ENCODE measurements at places on chromosomes 16 and 17.

DNA sequence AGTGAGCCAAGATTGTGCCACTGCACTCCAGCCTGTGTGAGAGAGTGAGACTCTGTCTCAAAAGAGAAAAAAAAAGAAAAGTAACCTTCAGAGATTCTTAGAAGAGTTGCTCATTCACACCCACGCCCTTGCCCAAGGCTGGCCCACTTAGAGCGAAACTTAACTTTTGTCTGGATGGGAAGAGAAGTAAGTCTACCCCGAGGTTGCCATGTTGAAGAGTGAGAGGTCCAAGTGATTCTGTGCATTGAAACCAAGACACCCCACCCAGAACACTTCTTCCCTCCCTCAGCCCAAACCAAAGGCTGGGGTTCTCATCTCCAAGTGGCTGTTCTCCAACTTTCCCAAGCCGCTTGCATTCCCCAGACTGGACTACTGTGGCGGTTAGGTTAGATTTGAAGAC, 2.4 kb upstream of the CISD3 start:
- DNase-seq, result no peak

GRCh38 chr16:12286964-12287363, 310.4 kb downstream of the SNX29 start:
- no peak for DNase-seq

DNA sequence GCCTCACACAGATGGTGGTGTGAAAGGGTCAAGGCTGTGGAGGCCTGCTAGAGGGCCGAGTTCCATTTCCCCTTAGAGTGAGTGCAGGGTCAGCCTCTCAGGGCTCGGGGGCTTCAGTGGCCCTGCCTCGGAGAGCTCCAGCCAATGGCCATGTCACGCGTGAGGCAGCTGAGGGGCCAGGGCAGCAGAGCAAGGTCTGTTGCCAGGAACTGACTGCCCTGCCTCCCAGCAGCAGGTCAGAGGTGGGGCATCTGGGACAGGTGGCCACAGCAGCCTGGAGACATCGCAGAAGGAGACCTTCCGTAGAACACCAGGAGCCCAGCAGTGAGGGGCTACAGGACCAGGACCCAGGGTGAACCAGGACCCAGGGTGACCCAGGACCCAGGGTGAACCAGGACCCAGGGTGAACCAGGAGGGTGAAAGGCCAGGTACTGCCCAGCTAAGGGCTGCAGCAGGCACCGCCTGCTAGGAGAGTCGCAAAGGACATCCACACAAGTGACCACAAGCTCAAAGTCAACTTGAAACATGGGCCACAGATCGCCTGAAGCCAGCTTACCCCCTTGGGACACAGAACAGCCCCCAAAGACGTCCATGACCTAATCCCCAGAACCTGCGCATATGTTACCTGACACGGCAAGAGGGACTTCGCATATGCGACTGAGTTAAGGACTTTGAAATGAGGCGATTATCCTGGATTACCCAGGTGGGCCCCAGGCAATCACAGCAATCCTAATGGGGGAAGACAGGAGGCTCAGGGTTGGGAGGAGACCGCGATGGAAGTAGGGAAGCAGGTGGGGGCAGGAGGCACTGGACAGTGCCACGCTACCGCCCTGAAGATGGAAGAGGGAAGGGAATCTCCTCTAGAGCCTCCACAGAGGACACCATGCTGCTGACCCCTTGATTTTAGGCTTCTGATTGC, 4.8 kb upstream of the MEAK7 start:
- DNase-seq, result no peak

GRCh38 chr17:15260376-15261257, 4.5 kb downstream of the PMP22 start:
- DNase-seq, result peak; percentile 87

DNA sequence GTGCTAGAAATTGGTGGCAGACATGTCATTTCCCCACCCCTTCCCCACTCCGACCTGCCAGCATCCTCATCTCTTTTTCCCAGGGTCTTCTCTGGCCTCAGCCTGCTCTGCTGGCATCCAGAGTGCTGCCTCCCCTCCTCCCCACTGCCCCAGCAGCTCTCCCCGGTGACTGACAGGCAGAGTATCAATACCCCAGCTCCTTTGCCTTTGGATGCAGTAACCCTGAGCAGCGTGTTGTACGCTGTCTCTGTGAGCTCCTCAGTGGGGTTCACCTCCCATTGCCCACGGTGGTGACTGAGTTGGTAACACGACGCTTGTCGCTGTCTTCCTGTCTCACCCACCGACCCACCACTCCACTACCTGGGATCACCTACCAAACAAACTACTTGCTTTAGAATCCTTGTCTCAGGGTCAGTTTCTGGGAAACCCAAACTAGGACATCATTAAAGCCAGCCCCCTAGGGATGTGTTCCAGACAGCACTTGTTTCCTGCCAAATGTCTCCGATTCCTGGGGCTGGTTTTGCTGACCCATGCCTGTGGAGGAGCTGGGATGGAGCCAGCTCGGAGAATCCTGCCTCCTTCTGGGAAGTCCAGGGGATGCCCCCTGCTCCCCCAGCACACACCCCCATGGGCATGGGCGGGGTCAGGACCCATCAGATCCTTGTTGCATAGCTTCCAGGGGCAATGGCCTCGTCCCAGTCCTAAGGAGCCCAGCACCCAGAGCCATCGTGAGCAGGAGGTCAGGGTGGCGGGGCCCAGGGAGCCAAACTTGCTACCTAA, 8.3 kb upstream of the SBK1 start:
- no peak for DNase-seq

GRCh38 chr16:28182183-28182582, 29.6 kb downstream of the XPO6 start:
- no peak for DNase-seq

GRCh38 chr17:35433075-35433894, 985 bp upstream of the SLFN12 start:
- DNase-seq, result peak; percentile 88

GRCh38 chr17:72128039-72128438, 7.2 kb downstream of the SOX9 start:
- DNase-seq, result no peak

- DNase-seq, result no peak
Observed at GRCh38 chr16:83925957-83926725, 26.9 kb upstream of the OSGIN1 start.

DNA sequence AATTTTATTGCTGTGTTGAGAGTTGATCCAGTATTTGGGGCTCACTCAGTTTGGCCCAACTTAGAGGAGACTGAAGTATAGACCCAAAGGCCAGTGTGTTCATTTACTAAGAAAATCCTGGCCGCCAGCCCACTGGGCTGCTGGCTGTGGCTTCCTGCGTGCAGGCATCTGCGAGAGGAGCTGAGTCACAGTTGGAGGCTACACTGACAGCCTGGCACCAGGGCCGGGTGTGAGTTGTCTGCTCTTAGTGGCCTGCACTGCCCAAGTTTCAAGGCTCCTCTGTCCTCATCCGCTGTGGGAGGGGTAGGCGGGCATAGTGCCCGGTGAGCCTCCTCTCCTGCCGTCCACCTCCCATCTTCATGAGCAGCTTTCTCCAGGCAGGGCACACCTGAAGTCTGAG, 54.2 kb downstream of the PLD6 start:
- DNase-seq, result no peak

DNA sequence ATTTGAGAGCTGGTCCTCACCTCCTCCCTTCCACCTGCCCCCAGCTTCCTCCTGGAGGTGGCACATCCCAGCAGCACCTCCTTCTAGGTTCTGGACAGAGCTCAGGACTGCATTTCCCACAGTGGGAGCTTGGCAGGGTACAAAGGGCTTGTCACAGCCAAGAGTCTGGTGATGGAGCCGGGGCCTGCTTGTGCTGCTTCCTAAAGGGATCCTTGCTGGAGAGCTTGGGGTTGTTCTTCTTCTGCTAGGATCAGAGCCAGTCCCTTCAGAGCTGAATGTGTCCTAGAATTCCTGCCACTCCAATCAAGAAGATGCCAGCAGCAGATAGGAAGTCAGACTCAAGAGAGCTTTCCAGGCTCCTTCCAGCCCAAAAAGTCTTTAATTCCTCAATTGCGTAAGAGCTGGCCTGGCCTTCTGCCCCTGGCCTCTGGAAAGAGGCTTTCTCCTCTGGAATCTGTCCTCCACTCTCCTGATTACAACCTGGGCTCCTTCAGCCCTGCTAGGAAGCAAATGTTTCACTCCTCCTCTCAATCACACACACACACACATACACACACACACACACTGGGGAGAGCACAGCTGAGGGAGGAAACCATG, 4.4 kb downstream of the CD300E start:
- DNase-seq, result no peak

- no peak for DNase-seq
Observed at GRCh38 chr17:7974638-7975131, 27.7 kb upstream of the GUCY2D start.

GRCh38 chr17:57099165-57099564, 14.1 kb downstream of the AKAP1 start:
- DNase-seq, result no peak

- DNase-seq, result peak; percentile 51
Observed at GRCh38 chr17:64920026-64920418, 744 bp upstream of the LRRC37A3 start.

DNA sequence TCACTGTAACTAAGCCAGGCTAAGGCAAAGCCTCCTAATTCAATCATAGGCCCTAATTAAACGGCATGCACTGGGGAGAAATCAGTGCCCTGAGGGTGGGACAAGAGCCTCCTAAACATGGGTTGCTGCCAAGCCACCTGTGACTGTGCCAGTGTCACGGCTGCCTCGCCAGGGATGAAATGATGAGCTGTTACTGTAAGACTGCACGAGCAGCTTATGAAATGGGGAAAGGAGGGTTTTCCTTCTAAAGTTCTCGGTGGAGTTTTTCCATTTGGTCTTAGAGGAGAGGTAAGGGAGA, 12.7 kb downstream of the TMEM11 start:
- no peak for DNase-seq

GRCh38 chr17:2551928-2552327, 40.2 kb upstream of the METTL16 start:
- no peak for DNase-seq

GRCh38 chr17:65913326-65913850, 278.5 kb downstream of the CEP112 start:
- DNase-seq, result no peak

GRCh38 chr16:65895906-65896305, 470.6 kb upstream of the CDH5 start:
- DNase-seq, result no peak

GRCh38 chr16:82667437-82667836, 40.7 kb downstream of the CDH13 start:
- no peak for DNase-seq

- DNase-seq, result no peak
Observed at GRCh38 chr16:2711370-2712062, 8.5 kb downstream of the PRSS27 start.

DNA sequence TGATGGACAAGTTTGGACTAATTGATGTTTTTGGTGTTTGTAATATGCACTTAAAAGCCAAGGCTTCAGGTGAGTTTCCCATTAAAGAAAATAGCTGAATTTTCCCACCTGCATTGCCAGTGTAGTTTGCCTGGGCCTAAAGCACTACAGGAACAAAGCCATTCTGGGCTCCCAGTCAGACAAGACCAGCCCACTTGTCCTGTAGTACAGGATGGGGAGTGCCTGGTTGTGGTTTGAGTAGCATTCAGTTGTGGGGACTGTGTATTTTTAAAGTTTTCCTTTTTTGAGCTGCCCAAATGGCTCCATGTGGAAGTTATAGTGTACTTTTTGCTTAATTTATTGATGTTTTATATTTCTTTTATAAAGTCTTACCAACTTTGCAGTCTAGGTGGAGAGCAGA, 91.7 kb downstream of the TANGO6 start:
- no peak for DNase-seq

DNA sequence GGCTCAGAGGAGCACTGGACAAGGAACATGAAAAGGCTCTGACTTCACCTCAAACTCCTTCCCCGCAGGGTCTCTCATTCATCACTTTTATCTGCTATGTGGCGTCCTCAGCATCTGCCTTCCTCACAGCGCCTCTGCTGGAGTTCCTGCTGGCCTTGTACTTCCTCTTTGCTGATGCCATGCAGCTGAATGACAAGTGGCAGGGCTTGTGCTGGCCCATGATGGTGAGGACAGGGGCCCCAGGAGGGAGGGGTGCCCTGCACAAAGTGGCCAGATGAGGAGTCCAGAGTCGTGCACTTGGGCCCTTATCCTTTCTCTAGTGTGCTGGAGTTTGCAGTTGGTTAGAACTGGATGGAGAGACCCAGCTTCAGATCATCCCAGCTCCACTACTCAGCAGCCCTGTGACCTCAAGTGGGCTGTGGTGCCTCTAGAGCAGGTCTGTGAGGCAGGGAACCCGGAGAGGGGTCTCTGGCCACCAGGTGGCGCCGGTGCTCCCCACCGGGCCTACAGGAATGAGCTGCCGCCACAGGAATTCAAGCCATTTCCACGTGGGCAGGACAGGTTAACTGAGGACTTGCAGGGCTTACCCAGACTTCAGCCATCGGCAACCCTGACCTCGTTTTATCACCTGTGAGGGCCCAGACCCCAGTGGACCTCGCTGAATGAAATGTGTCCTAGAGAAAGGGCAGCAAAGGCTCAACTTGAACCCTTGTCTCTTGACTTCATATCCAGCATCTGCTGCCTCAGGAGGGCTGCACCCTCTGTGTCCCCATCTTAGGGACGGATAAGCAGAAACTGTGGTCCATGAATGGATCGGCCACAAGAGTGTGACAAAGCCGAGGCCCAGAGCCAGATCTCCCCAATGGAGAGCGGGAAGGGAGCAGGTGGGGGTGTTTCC, 4.0 kb downstream of the CMTM3 start:
- peak; percentile 87 for DNase-seq

GRCh38 chr17:70555723-70556122, 386.4 kb downstream of the KCNJ2 start:
- no peak for DNase-seq

DNA sequence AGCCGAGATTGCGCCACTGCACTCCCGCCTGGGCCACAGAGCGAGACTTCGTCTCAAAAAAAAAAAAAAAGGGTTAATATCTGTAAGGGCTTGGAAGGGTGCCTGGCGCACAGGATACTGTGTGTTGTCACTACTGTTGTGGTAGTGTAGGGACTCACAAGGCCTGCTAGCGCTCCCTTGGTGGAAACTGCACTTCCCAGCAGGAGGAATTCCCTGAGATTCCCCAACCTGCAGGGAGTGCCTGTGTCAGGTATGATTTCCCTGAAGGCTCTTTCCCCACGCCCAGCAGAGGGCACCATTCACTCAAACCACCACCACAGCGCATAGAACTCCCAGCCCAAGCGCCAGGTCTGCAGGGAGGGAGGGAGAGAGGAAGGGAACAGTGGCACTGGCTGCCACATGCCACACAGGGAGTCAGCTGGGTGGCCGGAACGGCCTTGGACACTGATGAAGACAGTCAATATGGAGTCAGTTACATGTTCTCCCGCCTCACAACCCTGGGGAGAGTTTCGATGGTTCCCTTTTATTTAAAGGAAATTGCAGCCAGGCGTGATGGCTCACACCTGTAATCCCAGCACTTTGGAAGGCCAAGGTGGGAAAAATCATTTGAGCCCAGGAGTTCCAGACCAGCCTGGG, 32.7 kb upstream of the CDH1 start:
- DNase-seq, result peak; percentile 67

DNA sequence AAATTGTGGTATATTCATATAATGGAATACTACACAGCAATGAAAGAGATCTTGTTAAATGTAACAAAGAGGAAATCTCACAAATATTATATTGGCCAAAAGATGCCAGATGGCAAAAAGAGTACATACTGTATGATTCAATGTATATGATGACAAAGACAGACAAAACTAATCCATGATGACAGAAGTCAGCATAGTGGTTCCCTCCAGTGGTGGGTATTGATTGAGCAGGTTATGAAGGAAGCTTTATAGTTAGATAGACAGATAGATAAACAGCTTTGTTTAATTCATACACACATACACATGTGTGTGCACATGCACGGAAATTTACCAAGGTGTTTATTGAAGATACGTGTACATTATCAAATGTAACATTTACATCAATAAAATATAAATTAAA, 74.4 kb upstream of the SMIM36 start:
- DNase-seq, result peak; percentile 54

All from OCI-M1 (cell line).